ENCODE measurements at places on chromosomes 2 and 18.

GRCh38 chr2:225670111-225670974 is 270.8 kb downstream of the NYAP2 start:
- DNase-seq: no peak

- no peak for DNase-seq
Measured at GRCh38 chr2:118437501-118437900, 349.2 kb downstream of the INSIG2 start.

- no peak for DNase-seq
Measured at GRCh38 chr2:148742373-148742772, 97.8 kb downstream of the EPC2 start.

DNA sequence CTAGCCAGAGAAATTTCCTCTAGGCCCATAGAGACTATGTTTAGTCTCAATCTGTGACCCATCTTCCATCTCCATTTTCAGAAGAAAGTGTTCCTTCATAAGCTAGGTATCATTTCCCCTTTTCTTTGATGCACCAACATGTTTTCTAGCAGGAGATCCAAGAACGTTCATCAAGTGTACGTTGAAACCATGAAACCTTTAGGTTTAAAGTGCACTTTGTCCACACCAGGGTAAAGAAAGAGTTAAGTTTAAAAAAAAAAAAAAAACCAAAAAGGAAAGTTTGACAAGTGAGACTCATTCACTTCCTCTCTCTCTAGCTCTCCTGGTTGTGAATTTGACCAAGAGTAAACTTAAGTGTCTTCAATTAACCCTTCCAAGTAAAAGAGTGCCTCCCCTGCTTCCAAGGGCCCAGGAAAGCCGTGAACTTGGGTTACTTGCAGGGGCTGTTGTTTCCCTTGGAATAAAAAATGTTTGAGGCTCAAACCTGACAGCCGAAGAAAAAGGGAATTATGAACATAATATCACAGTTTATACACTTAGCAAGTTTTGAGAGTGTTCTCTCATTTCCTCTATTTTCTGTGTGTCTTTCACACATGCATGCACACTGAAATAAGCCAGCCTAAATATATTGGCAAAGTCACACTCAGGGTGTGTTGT is 56.7 kb downstream of the LBH start:
- DNase-seq: no peak

Measured in CD8-positive, alpha-beta T cell (primary cell).